Nucleus accumbens (tissue), 56 donors: ENCODE measurements at places on chromosomes 1 and 21.

DNA sequence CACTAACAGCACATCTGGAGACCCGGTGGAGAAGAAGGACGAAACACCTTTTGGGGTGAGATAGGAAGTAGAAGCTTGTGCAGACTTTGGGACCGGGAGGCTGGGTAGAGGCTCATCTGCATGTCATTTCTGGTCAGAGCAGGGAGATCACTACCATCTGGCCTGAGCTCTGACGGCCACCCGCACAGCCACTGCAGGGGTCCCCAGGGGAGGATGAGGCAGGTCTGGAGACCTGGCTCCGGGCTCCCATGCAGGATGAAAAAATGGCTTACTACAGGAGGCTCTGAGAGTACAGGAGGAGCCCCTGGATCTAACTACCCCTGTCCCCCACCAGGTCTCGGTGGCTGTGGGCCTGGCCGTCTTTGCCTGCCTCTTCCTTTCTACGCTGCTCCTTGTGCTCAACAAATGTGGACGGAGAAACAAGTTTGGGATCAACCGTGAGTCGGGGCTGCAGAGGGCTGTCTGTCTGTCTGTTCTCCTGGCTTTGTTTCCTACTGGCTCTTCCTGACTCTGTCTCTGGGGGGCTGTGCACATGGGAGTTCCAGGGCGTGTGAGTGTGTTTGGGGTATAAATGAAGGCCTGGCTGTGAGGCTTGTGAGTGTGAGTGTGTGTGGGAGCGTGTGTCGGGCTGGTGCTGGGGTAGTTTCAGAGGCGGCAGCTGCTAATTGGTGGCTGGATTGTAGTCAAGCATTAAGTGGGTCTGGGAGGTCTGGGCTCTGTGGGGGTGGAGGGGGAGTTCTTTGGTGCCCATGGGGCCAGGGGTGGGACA is 14.1 kb downstream of the NTRK1 start:
- no peak for DNase-seq

DNA sequence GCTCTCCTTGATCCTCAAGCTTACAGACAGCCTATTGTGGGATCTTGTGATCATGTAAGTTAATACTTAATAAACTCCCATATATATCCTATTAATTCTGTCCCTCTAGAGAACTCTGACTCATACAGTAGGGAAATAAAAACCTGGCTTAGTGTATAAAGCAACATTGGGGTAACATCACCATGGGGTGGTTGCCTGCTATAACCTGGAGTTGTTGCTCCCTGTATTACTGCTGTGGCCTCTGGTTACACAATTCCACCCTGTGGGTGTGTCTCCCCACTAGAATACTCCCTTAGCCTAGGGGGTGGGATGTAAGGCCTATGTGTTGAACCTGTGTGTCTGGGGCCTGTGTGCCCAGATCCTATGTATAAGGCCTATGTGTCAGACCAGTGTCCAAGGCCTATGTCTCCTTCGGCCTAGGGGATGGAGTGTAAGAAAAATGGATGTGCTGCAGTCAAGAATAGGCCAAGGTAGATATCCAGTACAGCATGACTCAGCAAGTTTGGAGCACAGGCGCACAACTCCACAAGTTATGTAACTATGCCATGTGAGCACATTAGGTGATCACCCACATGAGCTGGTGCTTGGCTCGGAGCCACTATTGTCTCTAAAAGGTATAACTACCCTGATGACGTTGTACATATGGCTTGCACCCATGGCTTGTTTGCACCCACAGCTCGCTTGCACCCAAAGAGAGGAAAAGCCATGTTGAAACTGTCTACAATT is 96.8 kb upstream of the C1orf21 start:
- DNase-seq: no peak

- DNase-seq: no peak
Measured at GRCh38 chr1:206796981-206797402, 24.7 kb upstream of the IL10 start.

GRCh38 chr1:145757420-145757819 is 38.1 kb downstream of the CD160 start:
- no peak for DNase-seq

GRCh38 chr1:226485192-226485591 is 63.4 kb upstream of the STUM start:
- no peak for DNase-seq
